ENCODE measurements at places on chromosomes 4 and X. TPM values are rescaled to one million over a fixed set of nuclear protein-coding genes. Genes with fewer than 3 reads are reported as not detected.
A peak's percentile ranks its signal among the peaks of the same experiment; 100 is the strongest.

- DNase-seq: no peak
- no peaks in the 10 kb centered on the region for H3K4me1 ChIP-seq
- no peaks in the 10 kb centered on the region for H3K36me3 ChIP-seq
- H3K27ac ChIP-seq: no peak overlapping the region
- no peak overlapping the region for H3K4me3 ChIP-seq
Observed at GRCh38 chrX:38896724-38897298, 95.6 kb downstream of the MID1IP1 start.

DNA sequence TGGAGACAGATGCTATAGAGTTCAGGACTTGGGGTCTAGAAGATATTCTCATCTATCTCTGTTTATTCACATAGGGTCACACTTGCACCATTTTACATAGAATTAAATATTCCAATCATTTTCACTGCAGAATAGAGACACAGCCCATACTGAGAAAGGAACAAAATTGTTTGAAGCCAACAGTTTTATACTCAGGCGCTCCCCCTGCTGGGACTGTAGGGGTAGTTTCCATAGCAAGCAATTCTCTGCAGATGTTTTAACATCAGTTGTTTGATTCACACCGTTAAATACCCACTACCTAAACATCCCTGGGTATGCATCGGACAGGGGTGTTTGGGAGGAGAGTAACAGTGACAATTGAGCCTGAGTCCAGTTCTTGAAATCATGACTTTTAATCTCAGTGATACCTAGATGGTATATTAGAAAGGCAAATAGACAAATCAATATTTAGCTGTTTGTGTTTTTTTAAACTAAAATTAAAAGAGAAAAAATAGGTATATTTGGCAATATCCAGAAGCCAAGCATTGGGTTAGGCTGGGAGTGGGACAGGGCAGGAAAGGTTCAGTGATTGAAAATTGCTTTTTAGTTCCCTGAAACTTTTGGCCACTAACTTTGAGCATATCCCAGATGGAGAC is 33.8 kb downstream of the LONRF3 start:
- H3K27me3 ChIP-seq: no peaks in the 10 kb centered on the region
- H3K36me3 ChIP-seq: peaks cover 27% of the 10 kb centered on the region
- no peak for DNase-seq
- H3K4me3 ChIP-seq: no peak overlapping the region
- no peaks in the 10 kb centered on the region for H3K4me1 ChIP-seq

DNA sequence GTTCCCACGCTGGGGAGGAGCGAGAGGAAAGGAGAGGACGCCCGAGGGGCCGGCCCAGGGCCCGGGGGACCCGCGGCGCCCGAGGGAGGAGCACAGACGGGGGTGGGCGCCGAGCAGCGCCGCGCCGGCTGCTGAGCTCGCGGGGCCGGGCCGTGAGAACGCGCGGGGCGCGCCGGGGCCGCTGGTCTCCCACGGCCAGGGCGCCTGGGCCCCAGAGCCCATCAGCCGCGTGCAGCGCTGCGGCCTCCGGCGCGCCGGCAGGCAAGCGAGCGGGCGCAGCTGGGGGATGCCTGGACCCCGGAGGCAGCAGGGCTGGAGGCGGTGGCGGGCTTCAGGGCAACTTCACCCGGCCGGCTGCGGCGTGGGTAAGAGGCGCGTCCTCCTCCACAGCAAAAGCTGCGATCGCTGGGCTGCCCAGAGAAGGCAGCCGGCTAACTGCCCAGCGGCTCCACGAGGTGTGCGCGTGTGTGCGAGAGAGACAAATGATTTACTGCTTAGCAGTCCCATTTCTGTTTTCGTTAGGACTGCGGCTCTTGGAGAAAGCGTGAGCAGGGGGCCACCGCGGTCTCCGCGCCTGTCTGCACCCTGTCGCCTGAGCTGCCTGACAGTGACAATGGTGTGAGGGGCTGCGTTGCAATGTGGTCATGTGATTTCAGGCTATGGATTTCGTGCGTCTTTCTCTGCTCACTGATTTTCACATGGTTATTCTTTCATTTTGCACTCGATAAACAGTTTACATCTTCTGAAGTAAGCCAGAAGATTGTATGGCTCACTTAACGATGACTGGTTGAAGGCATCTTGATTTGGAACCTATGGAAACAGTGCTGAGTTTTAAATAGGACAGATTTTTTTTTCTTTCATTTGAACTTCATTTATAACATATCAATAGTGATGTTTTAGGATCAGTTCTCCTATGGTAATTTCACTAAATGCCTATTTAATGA is 1.2 kb downstream of the GUCY1A1 start:
- peak; percentile 63 for DNase-seq
- H3K4me3 ChIP-seq: peak overlapping the region; percentile 77
- no peaks in the 10 kb centered on the region for H3K4me1 ChIP-seq
- H3K27me3 ChIP-seq: no peaks in the 10 kb centered on the region
- no peaks in the 10 kb centered on the region for H3K36me3 ChIP-seq
- H3K27ac ChIP-seq: peak overlapping the region; percentile 93

GRCh38 chr4:112341033-112341432 is 43.9 kb downstream of the ALPK1 start:
- no peaks in the 10 kb centered on the region for H3K27me3 ChIP-seq
- no peak overlapping the region for H3K27ac ChIP-seq
- H3K4me3 ChIP-seq: no peak overlapping the region
- DNase-seq: no peak

DNA sequence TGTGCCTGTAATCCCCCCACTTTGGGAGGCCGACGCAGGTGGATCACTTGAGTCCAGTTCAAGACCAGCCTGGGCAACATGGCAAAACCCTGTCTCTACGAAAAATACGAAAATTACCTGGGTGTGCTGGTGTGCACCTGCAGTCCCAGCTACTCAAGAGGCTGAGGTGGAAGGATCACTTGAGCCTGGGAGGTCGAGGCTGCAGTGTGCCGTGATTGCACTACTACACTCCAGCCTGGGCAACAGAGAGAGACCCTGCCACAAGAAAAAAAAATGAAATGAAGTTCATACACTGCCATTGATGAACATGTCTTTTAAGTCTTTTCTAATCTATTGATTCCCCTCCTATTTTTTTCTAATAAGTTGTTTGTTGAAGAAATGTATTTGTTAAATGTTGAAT is 5.0 kb upstream of the ZFX start:
- H3K4me3 ChIP-seq: no peak overlapping the region
- no peak overlapping the region for H3K27ac ChIP-seq
- peaks cover 19% of the 10 kb centered on the region for H3K4me1 ChIP-seq
- H3K27me3 ChIP-seq: no peaks in the 10 kb centered on the region

GRCh38 chr4:104747635-104748034 is 252.9 kb upstream of the CXXC4 start:
- H3K4me3 ChIP-seq: no peak overlapping the region
- no peak overlapping the region for H3K27ac ChIP-seq
- H3K27me3 ChIP-seq: no peaks in the 10 kb centered on the region
- DNase-seq: no peak

GRCh38 chr4:143417679-143418403 is 81.2 kb downstream of the GAB1 start:
- peaks cover 23% of the 10 kb centered on the region for H3K36me3 ChIP-seq
- H3K27ac ChIP-seq: no peak overlapping the region
- no peak for DNase-seq
- H3K27me3 ChIP-seq: no peaks in the 10 kb centered on the region
- H3K4me1 ChIP-seq: no peaks in the 10 kb centered on the region

GRCh38 chr4:44425614-44426208 is 22.9 kb downstream of the KCTD8 start:
- no peaks in the 10 kb centered on the region for H3K36me3 ChIP-seq
- no peaks in the 10 kb centered on the region for H3K4me1 ChIP-seq
- no peak overlapping the region for H3K27ac ChIP-seq
- DNase-seq: no peak
- no peak overlapping the region for H3K4me3 ChIP-seq
- no peaks in the 10 kb centered on the region for H3K27me3 ChIP-seq

- no peaks in the 10 kb centered on the region for H3K36me3 ChIP-seq
- H3K4me1 ChIP-seq: no peaks in the 10 kb centered on the region
- peaks cover 4% of the 10 kb centered on the region for H3K27me3 ChIP-seq
Observed at GRCh38 chrX:13666836-13667235, 13.9 kb downstream of the TCEANC start.

- H3K27me3 ChIP-seq: no peaks in the 10 kb centered on the region
- no peak overlapping the region for H3K27ac ChIP-seq
- no peak for DNase-seq
Observed at GRCh38 chr4:111701102-111701501, 444.2 kb upstream of the FAM241A start.

- no peak overlapping the region for H3K27ac ChIP-seq
- H3K27me3 ChIP-seq: no peaks in the 10 kb centered on the region
- peak; percentile 60 for DNase-seq
- no peak overlapping the region for H3K4me3 ChIP-seq
- H3K4me1 ChIP-seq: no peaks in the 10 kb centered on the region
- no peaks in the 10 kb centered on the region for H3K36me3 ChIP-seq
Observed at GRCh38 chr4:176277162-176277904, 8.3 kb upstream of the ASB5 start.

- no peak overlapping the region for H3K27ac ChIP-seq
- no peak overlapping the region for H3K4me3 ChIP-seq
- no peak for DNase-seq
Observed at GRCh38 chr4:14772388-14772787, 229.9 kb upstream of the CPEB2 start.

- no peaks in the 10 kb centered on the region for H3K4me1 ChIP-seq
- H3K27me3 ChIP-seq: peaks cover 35% of the 10 kb centered on the region
- no peak overlapping the region for H3K4me3 ChIP-seq
- no peaks in the 10 kb centered on the region for H3K36me3 ChIP-seq
Observed at GRCh38 chr4:8855818-8856245, 15.8 kb downstream of the HMX1 start.

DNA sequence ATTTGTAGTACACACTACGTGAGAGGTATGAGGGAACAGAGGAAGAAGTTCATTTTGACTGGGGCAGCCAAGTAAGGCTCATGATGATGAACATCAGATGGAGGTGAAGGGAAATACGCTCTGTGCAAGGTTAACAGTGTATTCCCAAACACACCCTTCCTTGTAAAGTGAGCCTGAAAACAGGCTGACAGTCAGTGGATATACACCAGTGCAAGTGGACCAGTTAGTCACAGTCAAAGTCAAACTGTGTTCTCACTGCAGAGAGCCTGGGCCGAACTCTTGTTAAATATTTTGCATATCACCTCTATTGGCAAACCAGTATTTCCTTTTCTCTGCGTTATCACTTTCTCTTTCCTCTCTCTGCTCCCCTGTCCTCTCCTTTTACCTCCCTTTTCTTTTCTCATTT is 23.4 kb upstream of the RHOH start:
- H3K27me3 ChIP-seq: no peaks in the 10 kb centered on the region
- no peaks in the 10 kb centered on the region for H3K36me3 ChIP-seq

GRCh38 chr4:141220271-141220670 is 424 bp upstream of the ZNF330 start:
- H3K4me3 ChIP-seq: peak overlapping the region; percentile 92
- H3K27ac ChIP-seq: peak overlapping the region; percentile 98
- no peaks in the 10 kb centered on the region for H3K4me1 ChIP-seq
- peaks cover 8% of the 10 kb centered on the region for H3K36me3 ChIP-seq
- no peaks in the 10 kb centered on the region for H3K27me3 ChIP-seq
- DNase-seq: no peak

DNA sequence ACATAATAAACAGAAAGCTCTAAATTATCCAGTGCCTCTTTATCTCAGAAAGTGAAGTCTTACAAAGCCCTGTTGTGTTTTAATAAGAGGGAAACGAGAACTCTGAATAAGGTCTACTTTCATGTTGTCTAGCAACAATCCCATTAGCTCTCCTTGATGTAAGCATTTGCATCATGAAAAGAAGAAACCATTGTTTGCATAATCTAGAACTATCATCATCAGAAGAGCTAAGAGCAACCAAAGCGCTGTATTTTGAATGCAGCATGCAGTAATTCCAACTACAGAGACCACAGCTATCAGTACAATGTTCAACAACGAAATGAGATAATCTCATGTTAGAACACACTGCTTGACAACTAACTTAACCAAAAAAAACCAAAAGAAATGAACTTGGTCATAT is 257.1 kb downstream of the CAMK2D start:
- peaks cover 21% of the 10 kb centered on the region for H3K36me3 ChIP-seq
- no peaks in the 10 kb centered on the region for H3K27me3 ChIP-seq
- no peak for DNase-seq
- H3K4me3 ChIP-seq: no peak overlapping the region
- no peak overlapping the region for H3K27ac ChIP-seq
- no peaks in the 10 kb centered on the region for H3K4me1 ChIP-seq

GRCh38 chr4:52957220-52957686 is 95.1 kb downstream of the RASL11B start:
- H3K4me1 ChIP-seq: no peaks in the 10 kb centered on the region
- no peak overlapping the region for H3K4me3 ChIP-seq
- H3K27ac ChIP-seq: no peak overlapping the region
- H3K27me3 ChIP-seq: no peaks in the 10 kb centered on the region
- no peak for DNase-seq
- no peaks in the 10 kb centered on the region for H3K36me3 ChIP-seq

- H3K36me3 ChIP-seq: no peaks in the 10 kb centered on the region
- no peak for DNase-seq
- no peaks in the 10 kb centered on the region for H3K4me1 ChIP-seq
- no peak overlapping the region for H3K27ac ChIP-seq
- H3K27me3 ChIP-seq: no peaks in the 10 kb centered on the region
Observed at GRCh38 chr4:134762053-134762452, 560.5 kb upstream of the PABPC4L start.

GRCh38 chrX:131975851-131976250 is 47.3 kb upstream of the STK26 start:
- no peaks in the 10 kb centered on the region for H3K4me1 ChIP-seq
- no peak for DNase-seq
- H3K4me3 ChIP-seq: no peak overlapping the region

- H3K36me3 ChIP-seq: no peaks in the 10 kb centered on the region
- DNase-seq: no peak
- H3K27ac ChIP-seq: no peak overlapping the region
- H3K27me3 ChIP-seq: no peaks in the 10 kb centered on the region
- H3K4me1 ChIP-seq: no peaks in the 10 kb centered on the region
Observed at GRCh38 chrX:30576881-30577280, 685 bp downstream of the TASL start.

DNA sequence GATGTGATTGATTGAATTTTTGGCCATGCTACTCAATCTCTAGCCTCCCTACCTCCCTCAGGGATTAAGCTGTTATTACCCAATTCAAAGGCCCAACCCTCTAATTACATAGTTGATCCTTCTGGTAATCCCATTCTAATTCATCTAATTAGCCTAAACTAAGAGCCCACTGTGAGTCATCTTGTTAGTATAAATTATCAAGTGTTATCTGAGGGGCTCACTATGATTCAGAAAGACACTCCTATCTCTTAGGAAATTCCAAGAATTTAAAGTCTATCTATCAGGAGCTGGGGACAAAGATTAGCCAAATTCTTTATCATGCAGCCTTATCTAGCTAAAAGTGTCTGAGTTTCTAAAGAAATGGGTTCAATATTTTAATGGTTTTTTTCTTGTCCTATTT is 32.9 kb upstream of the VEGFC start:
- H3K4me3 ChIP-seq: no peak overlapping the region
- no peak overlapping the region for H3K27ac ChIP-seq
- DNase-seq: no peak
- H3K27me3 ChIP-seq: no peaks in the 10 kb centered on the region

- no peaks in the 10 kb centered on the region for H3K4me1 ChIP-seq
- DNase-seq: no peak
- H3K27me3 ChIP-seq: no peaks in the 10 kb centered on the region
Observed at GRCh38 chrX:132022198-132022966, 720 bp upstream of the STK26 start.

- H3K4me3 ChIP-seq: no peak overlapping the region
- H3K27ac ChIP-seq: no peak overlapping the region
- no peaks in the 10 kb centered on the region for H3K4me1 ChIP-seq
- no peaks in the 10 kb centered on the region for H3K27me3 ChIP-seq
- H3K36me3 ChIP-seq: no peaks in the 10 kb centered on the region
Observed at GRCh38 chrX:67998540-67998939, 434.8 kb downstream of the OPHN1 start.

Gene NOX1
- total RNA-seq: 0.82 TPM

Gene TRMT2B
- total RNA-seq: 19.1 TPM

Gene ASMT
- not detected for total RNA-seq

Gene PRKG2
- total RNA-seq: 20.7 TPM

Gene TRIM61
- total RNA-seq: 1.1 TPM

Gene FMR1
- 18.3 TPM for total RNA-seq

Gene EREG
- 3.1 TPM for total RNA-seq
